Karpas-422 (cell line): ENCODE measurements at places on chromosomes 3 and 15. TPM values are rescaled to one million over a fixed set of nuclear protein-coding genes. Genes with fewer than 3 reads are reported as not detected.

Gene SHF
- 10.9 and 35.4 TPM in 2 replicates for total RNA-seq

DNA sequence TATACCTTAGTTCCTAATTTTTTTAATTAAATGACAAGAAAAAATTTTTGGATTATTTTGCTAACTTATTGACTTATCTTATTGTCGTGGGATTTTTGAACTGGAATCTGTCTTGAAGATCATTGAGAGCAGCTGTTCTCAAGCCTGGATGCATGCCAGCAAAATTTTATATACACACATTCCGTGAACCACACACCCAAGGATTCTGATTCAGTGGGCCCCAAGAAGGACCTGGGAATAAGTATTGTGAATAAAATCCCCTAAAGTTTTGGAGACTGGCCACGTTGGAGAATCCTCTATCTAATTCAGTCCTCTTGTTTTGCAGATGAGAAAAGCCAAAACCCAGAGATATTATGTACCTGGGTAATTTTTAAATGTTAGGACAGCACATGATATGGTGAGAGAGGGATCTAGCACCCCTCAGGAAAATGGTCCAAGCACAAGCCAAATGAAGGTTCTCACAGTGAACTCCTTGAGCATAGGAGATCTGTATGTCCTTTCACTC is 55.2 kb downstream of the UNC13C start:
- H3K4me1 ChIP-seq = no peaks in the 10 kb centered on the region
- H3K36me3 ChIP-seq = no peaks in the 10 kb centered on the region
- H3K27ac ChIP-seq = no peak overlapping the region
- no peak overlapping the region for H3K4me3 ChIP-seq
- H3K27me3 ChIP-seq = no peaks in the 10 kb centered on the region

DNA sequence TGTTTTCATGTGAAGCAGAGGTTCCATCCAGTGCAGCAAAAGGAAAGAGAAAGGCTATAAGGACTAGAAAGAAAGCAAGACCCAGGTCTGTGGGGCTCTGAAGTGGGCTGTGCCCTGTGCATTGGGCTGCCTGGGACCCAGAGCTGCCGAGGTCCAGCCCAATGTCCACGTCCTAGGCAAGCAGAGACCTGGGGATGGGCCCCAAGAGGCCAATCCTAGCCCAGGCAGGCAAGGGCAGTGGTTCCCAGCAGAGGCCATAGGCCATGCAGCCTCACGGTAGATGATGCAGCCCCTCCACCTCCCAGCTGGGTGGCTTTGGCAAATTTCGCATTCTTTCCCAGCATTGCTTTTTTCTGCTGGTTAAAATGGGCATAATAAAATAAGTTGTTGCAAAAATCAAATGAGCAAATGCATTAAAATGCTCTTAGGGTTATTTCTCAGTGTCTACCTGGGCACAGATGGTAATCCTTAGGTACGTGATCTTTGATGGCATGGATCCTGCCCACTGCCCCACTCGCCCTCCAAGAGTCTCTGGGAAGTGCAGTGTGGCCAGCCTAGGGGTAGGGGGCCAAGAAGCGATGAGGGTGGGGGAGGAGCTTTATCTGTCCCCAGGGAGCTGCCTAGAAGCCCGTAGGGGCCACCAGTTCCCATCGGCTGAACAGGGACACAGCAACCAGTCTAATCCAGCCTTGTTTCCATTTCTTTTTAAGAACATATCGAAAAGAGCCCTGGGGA is 22.3 kb upstream of the GP9 start:
- H3K36me3 ChIP-seq = no peaks in the 10 kb centered on the region
- H3K4me3 ChIP-seq = no peak overlapping the region
- DNase-seq = no peak
- no peaks in the 10 kb centered on the region for H3K4me1 ChIP-seq
- H3K27ac ChIP-seq = no peak overlapping the region
- no peaks in the 10 kb centered on the region for H3K27me3 ChIP-seq

GRCh38 chr15:38242055-38242454 is 10.6 kb upstream of the SPRED1 start:
- no peak overlapping the region for H3K4me3 ChIP-seq
- H3K36me3 ChIP-seq = no peaks in the 10 kb centered on the region
- H3K4me1 ChIP-seq = peaks cover 26% of the 10 kb centered on the region
- no peak for DNase-seq
- H3K27me3 ChIP-seq = no peaks in the 10 kb centered on the region

- peaks cover 7% of the 10 kb centered on the region; the same call in 1 of the 2 replicates for H3K4me1 ChIP-seq
- DNase-seq = no peak
- no peak overlapping the region for H3K4me3 ChIP-seq
- H3K36me3 ChIP-seq = no peaks in the 10 kb centered on the region
Measured at GRCh38 chr3:160296591-160296990, 71.4 kb downstream of the C3orf80 start.

DNA sequence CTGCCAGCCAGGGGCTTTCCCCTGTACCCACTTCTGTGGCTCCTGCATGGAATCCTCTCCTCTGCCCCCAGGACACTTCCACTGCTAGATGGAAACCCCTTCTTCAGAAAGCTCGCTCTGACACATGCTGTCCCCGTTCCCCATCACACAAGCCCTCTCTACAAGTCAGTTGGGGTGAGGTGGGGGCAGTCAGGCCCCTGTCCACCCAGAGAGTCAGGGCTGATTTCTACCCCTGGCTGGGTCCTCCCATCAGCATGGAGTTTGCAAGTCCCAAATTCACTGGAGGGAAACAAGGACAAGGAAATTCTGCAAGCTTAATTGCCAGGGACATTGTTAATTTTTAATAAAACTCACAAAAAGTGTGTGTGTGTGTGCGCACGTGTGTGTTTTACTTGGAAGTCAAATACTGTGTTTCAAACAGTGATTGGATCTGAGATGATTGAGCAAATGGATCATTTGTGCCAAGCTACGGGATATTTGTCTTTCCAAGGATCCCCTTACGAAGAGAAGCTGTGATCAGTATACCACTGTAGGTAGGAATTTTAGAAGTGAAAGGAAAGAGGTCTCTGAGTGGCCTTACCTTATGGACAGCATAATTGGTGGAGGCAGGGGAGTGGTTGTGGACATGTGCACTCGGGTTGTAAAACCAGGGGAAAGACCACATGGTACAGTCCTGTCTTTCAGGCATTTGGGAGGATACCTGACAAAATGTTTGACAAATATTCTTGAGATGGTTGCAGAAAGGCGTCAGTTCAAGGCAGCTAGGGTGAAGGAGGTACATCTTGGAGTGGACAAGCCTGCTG is 1.5 kb upstream of the AMOTL2 start:
- no peak overlapping the region for H3K4me3 ChIP-seq
- no peak overlapping the region for H3K27ac ChIP-seq
- H3K36me3 ChIP-seq = no peaks in the 10 kb centered on the region
- no peaks in the 10 kb centered on the region for H3K27me3 ChIP-seq
- no peak for DNase-seq

GRCh38 chr3:193040836-193041672 is 123.4 kb upstream of the MB21D2 start:
- H3K27me3 ChIP-seq = no peaks in the 10 kb centered on the region
- H3K4me3 ChIP-seq = no peak overlapping the region
- H3K4me1 ChIP-seq = no peaks in the 10 kb centered on the region
- H3K36me3 ChIP-seq = no peaks in the 10 kb centered on the region
- H3K27ac ChIP-seq = no peak overlapping the region
